ENCODE measurements at places on chromosomes 6 and 20.

- DNase-seq = no peak
Observed at GRCh38 chr20:10868299-10868698, 194.5 kb upstream of the JAG1 start.

- no peak for DNase-seq
Observed at GRCh38 chr6:120966321-120966720, 368.0 kb downstream of the TBC1D32 start.

DNA sequence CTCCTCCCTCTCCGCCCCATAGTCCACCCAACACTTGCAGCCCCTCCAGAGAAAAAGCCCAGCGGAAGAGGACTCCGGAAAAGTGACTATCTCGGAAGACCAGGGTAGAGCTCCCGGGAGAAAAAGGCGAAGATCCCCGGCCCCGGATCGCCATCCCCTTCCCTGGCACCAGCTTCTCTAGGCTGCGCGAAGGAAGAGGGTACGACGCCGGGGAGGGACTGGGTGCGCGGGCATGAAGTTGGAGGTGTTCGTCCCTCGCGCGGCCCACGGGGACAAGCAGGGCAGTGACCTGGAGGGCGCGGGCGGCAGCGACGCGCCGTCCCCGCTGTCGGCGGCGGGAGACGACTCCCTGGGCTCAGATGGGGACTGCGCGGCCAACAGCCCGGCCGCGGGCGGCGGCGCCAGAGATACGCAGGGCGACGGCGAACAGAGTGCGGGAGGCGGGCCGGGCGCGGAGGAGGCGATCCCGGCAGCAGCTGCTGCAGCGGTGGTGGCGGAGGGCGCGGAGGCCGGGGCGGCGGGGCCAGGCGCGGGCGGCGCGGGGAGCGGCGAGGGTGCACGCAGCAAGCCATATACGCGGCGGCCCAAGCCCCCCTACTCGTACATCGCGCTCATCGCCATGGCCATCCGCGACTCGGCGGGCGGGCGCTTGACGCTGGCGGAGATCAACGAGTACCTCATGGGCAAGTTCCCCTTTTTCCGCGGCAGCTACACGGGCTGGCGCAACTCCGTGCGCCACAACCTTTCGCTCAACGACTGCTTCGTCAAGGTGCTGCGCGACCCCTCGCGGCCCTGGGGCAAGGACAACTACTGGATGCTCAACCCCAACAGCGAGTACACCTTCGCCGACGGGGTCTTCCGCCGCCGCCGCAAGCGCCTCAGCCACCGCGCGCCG is 822 bp downstream of the FOXQ1 start:
- peak; percentile 27 for DNase-seq

DNA sequence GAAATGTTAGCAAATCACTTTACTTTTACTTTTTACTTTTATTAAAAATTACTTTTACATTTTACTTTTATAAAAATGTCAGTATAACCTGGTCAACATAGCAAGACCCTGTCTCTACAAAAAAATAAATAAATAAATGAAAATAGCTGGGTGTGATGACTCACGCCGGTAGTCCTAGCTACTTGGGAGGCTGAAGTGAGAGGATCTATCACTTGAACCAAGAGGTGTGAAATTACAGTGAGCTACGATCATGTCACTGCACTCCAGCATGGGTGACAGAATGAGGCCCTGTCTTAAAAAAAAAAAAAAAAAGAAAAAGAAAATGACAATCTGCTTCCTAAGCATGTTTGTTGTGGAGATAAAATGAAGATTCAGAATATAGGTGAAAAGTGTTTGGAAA is 31.0 kb upstream of the FBXO30 start:
- DNase-seq = no peak

DNA sequence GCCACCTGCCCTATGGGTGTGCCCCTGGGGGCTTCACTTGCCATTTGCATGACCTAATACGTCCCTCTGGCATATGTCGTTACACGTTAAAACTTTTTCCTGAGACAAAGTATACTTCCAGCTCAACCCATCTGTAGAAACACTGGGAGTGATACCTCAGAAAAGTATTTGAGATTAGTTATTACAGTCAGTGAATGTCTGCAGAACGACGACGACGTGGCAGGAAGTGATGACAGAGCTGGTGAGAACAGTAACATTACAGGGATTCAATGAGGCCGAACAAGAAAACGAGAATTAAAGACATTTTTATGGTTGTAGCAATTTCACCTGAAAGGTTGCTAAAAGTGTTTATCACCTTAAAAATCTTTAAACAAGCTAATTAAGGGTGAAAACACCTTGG is 40.2 kb downstream of the SASH1 start:
- DNase-seq = peak; percentile 92

DNA sequence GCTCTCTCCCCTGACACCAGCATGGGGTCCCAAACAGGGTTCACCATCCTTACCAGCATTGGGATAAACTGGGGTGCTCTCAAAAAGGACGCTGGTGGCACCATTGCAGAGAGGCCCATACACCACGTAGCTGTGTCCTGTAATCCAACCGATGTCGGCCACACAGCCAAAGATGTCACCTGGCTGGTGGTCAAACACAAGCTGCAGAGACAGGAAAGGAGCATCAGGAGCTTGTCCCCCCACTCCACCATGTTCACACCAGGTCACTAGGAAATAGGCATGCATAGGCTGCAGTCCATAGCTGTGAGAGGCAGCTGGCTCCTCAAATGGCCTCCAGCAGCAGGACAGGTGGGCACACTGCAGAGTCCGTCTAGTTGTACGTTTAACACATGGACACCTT is 28.8 kb upstream of the APMAP start:
- DNase-seq = no peak

- DNase-seq = peak; percentile 65
Observed at GRCh38 chr20:57957411-57958049, 247.7 kb upstream of the PMEPA1 start.

DNA sequence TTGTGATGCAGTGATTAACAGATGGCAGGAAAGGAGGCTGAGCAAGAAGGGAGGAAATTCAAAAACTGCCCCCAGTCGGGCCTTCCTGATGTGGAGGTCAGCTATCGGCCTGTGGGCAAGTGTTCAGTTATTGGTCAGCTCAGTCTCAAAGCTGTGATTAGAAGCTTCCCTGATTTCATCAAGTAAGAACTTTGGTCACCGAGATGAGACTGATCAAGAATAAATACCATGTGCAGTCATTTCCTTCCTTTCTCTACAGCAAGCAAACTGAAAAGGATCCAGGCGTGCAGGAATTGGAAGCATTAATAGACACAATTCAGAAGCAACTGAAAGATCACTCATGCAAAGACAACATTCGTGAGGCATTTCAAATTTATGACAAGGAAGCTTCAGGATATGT is 69.7 kb downstream of the EFHC1 start:
- DNase-seq = peak; percentile 27

- no peak for DNase-seq
Observed at GRCh38 chr20:43914311-43915210, at the start of gene TOX2. TSS of gene TOX2 (plus strand) at chr20:43914852. CDS start at chr20:43914892, 40 bp downstream.

DNA sequence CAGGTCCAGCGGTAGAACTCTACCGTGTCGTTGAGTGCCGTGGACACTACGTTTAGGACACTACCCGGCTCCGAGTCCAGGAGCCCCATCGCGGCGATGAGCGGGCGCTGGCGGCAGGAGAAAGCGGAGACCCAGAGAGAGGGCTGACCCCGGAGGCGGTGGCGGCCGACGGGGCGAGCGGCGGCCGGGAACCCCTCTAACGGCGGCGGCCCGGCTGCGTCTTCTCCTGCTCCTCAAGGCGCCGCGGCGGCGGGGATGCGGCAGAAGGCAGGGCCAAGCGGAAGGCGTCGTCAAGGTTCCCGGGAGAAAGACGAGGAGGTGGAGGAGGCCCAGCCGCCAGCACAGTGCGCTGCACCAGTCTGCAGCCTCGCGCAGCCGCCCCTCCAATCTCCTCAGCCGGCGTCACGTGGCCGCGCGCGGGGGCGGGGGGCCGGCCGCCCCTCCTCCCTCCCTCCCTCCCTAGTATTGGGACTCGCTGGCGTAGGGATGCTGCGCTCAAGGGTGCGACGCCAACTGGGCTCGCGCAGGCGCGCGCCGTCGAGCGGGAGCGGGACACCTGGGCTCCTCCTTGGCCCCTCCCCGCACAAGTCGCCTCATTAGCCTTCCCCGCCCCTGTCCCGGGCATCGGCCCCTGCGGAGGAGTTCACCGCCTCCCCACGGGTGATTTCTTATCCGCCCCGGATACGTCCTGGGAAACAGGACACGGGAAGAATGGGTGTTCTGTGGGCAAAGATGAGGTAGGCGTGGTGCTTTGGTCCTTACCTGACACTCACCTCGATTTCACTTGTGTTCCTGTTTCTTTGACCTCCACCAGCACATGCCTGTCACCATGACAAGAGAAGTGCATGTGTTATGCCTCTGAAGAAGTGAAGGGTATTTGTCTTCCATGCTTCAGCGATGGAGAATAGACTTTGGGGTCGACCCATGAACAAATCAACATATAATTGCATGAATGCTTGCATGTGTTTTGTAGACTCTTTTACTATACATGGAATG is at the start of gene ELOVL4:
Gene ELOVL4, minus strand, starts transcription at position 363 of the 996 bp plus-strand sequence. Its CDS starts 274 bp downstream, at position 89.
- DNase-seq = peak; percentile 63

GRCh38 chr20:44784688-44785087 is 25.7 kb downstream of the RIMS4 start:
- no peak for DNase-seq

- no peak for DNase-seq
Observed at GRCh38 chr6:45896783-45897441, 118.7 kb downstream of the CLIC5 start.

DNA sequence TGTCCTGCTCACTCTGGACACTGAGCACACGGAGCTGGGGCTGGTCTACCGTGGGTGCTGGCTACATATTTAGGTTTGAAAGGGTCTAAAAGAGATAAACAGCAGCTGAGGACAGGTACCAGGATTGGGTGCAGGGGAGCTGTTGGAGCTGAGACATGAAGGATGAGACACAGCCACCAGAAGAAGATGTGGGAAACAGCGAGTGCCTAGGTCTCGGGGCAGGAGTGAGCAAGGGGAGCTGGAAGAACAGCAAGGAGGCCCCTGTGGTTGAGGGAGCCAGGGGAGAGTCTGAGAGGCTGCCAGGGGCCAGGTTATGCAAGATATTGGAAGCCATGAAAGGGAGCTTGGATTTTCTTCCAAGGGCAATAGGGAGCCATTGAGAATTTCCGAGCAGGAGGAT is 434.0 kb upstream of the SULF2 start:
- no peak for DNase-seq

- DNase-seq = no peak
Observed at GRCh38 chr6:167341038-167341583, 16.2 kb downstream of the TTLL2 start.

DNA sequence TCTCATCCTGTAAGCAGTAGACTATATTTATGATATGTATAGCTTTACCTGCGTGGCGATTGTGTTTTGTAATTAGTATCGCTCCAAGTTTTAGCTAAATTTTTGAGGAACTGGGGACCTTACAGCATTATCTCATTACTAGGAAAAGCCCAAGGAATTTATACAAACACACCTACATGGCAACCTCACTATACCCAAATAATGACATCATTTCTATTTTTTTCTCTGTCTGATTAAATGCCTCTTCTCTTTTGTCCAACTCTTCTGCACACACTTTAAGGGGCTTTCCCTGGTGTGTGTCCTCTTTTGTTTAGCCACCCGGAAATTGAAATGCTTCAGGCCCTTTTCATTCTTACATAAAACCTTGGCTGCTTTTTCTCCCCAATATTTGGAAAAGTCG is 82.9 kb upstream of the EXOC2 start:
- peak; percentile 29 for DNase-seq

- peak; percentile 2 for DNase-seq
Observed at GRCh38 chr6:81241126-81242041, 511.1 kb downstream of the TENT5A start.

DNA sequence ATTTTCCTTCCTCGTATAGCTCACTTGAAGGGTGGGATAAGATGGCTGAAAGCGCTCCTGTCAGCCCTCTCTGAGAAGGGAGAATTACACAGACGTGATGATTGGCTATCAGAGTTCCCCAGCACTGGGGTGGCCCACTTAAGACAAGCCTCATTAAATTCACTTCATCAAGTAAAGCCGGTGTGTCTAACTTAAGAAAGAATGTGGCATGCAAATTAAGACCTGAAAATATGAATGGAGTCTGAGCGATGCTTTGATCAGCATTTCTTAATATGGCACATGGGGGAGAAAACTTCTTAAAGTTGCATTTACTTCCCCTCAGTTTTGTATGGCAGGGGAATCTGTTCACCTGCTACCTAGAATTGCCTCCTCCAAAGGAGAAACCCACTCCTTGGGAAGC is 369.3 kb downstream of the FARS2 start:
- no peak for DNase-seq

DNA sequence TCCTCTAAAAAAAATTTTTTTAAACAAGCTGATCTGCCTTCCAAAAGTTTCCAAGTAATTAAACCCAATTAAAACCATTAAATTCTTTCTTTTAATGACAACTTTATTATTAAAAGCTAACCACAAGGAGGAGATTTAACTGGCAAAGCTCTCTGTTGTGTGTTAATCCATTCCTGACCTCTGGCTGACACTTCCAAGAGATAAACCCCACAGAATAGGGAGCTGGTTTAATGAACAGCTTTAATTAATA is 230.8 kb downstream of the EYA2 start:
- DNase-seq = peak; percentile 29

DNA sequence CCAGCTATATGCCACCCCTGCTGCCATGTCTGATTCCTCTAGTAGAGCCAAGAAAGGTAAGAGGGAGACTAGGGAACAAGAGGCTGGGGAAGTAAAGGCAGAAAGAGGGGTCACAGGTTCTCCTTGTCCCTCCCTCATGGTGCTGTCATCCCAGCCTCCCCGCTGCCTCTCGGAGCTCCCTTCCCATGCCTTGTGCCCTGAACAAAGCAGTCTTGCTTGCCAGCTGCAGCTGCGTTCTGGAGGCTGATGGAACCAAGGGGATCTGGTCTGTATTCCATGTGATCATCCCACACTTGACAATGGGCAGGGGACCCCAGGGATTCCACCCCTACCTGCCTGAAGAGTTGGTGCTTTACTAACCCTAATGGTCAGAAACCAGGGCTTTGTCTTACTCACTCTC is 61.4 kb downstream of the DAAM2 start:
- DNase-seq = no peak

DNA sequence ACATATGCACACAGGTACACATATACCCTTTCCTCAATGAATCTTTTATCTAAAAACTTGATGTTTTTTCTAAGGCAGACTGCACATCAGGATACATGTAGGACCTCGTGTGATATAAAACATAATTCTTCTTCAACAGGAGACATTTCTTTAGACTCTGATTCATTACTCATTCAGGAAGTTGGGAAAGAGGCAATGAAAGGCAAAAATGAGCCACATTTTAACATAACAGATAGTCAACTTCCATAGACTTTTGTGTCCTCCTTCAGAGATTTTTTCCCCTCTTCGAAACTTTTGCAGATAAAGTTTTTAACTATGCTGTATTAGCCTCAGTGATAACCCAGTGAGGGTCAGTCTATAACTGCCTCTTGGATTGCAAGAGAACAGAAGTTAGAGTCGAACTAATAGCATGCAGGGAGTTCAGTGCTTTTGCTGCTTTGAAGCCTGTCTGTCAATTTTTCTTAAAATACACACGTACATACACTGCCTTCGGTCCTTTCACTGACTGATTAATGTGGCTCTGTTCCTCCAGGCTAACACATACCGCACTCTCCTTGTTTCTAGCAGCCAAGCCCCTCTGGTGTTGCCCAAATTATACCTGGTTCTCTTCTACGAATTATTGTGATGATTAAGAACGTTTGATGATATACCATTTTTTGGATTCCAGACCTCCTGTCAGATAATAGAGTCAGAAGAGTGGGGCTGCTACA is 562.5 kb upstream of the MAP3K7 start:
- peak; percentile 7 for DNase-seq

All from kidney tubule cell (primary cell).